ENCODE measurements at places on chromosomes 11 and 22. TPM values are rescaled to one million over a fixed set of nuclear protein-coding genes. Genes with fewer than 3 reads are reported as not detected.

DNA sequence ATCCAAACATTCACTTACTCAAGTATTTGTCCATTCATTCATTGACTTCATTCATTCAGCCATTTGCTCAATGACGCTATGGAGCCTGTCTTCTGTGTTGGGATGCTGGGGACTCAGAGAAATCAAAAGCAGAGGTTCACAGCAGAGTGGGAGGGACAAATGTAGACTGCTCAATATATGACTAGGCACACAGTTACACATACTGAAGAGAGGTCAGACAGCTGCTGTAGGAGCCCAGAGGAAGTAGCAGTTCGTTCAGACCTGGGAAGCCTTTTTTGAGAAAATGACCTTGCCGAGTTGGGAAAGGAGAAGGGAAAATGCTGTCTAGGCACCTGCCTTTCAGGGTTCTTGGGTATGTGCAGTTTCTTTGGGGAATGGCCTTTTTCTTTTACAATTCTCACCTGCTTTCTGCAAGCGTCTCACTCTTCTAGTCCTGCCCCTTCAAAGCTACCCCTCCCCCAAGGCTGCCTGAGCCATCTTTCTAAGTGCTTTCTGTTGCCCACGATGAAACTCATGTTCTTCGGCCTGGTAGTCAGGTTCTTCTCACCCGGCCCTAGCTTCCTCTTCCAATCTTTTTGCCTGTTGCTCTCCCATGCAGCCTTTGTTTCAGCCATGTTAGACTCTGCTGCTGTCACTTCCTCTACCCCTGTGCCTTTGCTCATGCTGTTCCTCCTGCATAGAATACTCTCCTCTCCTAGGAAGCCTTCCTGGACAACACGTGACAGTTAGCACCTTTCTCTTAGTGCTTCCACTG is 4.2 kb upstream of the UVRAG start:
- DNase-seq = no peak

GRCh38 chr22:43755452-43755851 is 56.7 kb downstream of the EFCAB6 start:
- no peak for DNase-seq

GRCh38 chr11:33001281-33001680 is 14.4 kb upstream of the DEPDC7 start:
- peak; percentile 38 for DNase-seq

GRCh38 chr11:10388101-10388500 is 67.0 kb upstream of the AMPD3 start:
- DNase-seq = no peak

DNA sequence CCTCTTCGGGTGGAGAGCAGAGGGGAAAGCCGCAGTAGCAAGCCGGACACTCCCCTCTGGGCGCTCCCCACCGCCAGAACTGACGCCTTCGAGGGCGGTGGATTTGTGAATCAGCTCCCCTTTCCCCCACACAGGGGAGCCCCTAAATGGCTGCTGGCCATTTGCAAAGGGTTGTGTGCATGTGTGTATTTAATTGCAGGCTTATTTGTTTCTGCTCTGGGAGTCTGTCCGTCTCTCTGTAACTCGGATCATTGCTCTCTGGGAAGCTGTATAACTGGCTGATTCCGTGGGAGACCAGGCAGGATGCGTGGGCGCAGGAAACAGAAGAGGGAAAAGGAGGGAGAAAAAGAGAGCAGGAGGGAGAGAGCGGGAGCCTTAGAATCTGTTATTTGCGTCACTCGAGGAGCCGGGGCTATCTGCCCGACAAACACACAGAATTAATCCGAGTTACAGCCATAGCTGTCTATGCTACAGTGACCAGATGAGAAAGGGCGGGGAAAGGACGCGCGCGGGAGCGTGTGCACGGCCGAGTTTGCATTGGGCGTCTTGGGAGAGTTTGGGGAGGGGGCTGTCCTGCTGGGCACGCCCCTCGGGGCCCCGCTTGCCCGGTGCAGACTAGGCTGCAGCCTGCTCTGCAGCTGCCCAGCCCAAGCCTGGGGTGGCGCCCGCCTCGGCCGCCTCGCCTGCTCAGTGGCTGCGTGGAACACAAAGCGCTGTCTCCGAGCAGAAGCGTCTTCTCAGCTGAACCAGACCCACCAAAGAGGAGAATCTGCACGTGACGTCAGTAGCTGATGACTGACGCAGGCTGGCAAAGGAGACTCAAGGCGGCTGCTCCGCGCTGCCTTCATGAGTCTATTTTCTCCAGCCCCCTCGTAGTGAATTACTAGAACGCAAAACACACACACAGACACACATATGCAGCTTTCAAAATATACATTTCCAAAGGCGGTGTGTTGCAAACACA is 105.3 kb upstream of the HSD17B12 start:
- peak; percentile 37 for DNase-seq

DNA sequence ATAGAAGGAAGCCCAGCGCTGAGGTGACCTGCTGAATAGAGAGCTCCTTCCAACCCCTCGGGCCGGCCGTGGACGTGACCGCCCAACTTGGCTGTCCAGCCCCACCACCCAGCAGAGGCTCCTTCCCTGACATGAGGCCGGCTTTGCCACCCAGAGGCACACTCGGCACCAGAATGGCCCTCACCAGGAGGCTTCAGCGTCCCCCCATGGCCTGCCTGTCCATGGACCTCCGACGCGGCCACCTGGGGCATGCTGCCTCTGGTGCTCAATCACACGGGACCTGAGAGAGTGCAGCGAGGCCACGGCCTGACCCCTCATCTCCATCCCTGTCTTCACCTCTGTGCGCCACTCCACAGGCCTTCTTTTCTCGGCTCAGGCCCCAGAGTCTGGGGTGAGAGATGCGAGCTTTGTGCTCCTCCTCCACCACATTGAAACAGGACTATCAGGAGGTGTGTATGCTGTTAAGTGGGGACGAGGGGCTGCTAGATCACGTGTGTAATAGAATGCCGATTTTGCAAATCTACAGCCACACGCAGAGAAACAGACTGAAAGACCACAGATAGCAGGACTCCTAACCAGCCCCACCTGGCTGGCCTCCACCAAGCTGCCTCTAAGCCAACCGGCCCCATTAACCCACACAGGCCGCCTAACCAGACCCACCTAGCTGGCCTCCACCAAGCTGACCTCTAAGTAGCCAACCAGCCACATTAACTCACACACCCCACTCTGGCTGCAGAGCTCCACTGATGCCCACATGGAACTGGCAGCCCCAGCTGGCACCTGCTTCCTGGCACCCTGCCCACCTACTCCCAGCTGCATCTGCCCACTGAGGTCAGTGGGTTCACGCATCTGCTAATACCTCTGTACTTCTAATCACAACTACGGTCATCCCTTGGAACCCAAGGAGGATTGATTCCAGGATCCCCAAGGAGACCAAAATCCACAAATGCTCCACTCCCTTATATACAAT is 20.7 kb downstream of the LINC01488 start:
- DNase-seq = no peak

DNA sequence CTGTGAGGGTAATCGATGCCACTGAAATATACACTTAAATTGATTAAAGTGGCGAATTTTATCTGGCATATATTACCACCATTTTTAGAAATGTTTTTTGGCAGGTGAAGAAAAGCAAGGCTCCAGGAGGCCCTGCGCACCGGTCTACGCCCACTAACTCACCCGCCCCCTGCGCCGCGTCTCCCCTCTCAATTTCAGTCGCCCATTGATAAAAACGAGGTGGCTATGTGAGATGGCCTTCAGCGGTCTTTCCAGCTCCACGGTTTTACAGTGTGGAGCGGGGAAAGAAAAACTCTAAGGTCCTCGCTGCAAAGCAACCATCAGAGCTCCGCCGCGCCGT is 602 bp upstream of the AQP11 start:
- no peak for DNase-seq

- DNase-seq = no peak
Measured at GRCh38 chr22:47384977-47385376, 622.5 kb downstream of the TBC1D22A start.

- DNase-seq = peak; percentile 63
Measured at GRCh38 chr11:72684236-72684912, 10.2 kb upstream of the PDE2A start.

GRCh38 chr11:92123540-92123939 is 101.1 kb upstream of the FAT3 start:
- peak; percentile 3 for DNase-seq

- peak; percentile 13 for DNase-seq
Measured at GRCh38 chr22:26806445-26807175, 149.2 kb downstream of the MIAT start.

- peak; percentile 90 for DNase-seq
Measured at GRCh38 chr11:12377824-12378593, 638 bp downstream of the PARVA start.

GRCh38 chr22:17949642-17950473 is 74.5 kb downstream of the MICAL3 start:
- peak; percentile 29 for DNase-seq

DNA sequence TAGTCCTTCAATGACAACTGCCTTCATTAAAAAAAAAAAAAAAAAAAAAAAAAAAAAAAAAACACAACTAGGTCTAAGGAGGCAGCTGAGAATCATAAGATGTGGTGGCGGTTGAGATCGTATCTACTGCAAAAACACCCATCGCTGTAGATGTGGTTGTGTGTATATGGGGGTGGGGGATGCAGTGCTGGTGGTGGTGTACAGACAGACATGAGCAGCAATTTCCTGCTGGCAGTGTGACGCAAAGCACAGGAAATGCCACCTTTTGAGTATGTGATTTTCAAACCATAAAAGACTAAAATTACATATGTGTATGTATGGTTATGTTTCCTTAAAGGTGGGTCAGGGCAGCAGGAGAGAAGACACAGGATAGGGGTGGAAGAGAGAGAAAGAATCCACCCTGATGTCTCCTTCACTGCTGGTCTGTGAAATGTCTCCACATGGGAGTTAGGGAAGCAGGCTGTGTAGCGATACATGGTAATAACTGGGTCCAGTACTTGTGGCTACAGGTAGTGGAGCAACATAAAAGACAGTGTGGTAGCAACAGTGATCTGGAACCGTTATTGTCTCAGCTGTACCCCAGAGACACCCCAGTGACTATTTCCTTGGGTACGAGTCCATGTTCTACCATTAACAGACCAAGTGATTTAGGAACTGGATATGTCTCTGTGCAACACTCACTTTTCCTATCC is 57.9 kb downstream of the SYTL2 start:
- no peak for DNase-seq

DNA sequence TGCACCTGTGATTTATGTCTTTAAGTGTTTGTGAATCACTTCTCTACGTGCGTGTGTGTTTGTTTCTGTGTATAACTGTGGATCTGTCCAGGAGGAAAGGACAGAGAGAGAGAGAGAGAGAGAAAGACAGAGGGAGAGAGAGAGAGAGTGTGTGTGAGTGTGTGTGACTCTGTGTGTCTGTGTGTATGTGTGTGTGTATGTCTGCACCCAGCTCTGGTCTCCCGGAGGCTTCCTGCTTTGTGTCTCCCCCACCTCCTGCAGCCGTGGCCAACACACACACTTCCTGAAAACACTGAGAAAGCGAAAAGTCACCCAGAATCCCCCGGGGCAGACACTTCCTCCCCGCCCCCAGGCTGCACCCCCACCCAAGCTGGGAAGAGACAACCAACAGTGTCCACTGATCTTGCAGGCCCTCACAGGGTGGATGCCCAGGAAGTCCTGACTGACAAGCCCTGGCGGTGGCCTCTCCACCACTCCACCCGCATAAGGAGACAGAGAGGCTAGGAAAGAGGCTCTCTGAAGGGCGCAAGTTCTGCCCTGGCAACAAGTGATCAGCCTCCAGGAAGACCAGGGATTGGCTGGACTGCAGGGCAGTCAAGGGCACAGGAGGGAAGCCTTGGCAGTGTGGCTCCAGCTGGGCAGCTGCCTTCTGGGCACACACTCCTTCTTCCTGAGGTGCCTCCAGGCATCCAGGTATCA is 30.0 kb downstream of the ARAP1 start:
- DNase-seq = peak; percentile 82

DNA sequence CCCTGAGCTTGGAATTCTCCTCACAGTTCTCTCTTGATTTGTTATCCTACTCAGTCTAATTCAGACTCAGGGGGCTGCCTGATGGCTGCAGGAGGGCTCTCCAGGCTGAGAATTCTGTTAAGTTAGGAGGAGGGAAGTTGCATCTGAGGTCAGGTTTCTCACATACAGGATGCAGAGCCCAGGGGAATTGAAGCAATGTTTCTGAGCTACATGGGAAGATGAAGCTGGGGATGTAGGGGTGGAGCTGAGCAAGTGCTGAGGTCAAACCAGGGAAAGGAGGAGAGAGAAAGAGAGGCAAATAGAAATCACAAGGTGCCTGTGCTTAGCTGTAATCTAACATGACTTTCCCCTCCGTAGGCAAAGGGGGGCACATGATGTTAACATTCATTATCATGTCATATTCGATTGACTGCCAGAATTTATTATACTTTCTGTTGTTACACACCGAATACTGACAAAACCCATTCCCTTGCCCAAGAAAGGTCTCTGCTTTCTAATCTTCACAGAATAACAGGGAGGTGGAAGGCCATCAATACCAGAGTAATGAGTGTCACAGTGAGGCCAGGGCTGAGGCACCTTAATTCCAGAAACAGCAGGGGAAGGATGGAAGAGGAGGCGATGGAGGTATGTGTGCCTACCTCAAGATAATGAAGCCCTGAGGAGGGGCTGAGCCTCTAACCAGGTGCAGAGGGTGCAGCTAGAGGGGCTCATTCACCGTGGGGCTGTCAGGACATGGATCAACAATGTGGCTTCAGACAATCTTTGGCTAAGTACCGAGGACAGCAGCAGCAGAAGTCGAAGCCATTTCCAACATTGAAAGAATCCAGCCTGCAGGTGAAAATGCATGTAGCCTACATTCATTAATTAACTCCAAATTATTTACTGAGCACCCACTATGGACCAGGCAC is 205.4 kb upstream of the SNX19 start:
- no peak for DNase-seq

- DNase-seq = no peak
Measured at GRCh38 chr22:39267974-39268373, 23.2 kb upstream of the PDGFB start.

DNA sequence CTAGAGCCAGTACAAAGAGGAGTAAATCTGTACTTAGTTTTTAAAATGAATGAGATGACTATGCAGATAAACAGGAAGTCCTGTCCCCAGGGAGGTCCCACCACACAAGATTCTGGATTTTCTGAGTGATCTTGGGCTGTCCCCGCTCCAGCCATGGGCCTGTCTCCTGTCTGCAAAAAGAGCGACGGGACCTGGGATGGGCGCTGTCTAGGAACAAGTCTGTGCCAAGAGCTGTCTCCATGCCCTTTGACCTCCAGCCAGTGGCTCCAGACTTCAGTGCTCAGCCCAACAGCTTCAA is 6.0 kb downstream of the CSNK1E start:
- no peak for DNase-seq

Gene PUS3
- 11.5 TPM for total RNA-seq

Gene OR8D1
- not detected for total RNA-seq

Gene MUC5AC
- total RNA-seq = not detected

Gene MN1
- 1.7 TPM for total RNA-seq

Gene SNX19
- 53.4 TPM for total RNA-seq

Gene RIMBP3C
- 0.20 TPM for total RNA-seq

Gene ARHGAP42
- total RNA-seq = 9.4 TPM

Gene CD3D
- not detected for total RNA-seq

Gene SCGB1C1
- not detected for total RNA-seq

Gene BTBD18
- not detected for total RNA-seq

Gene GRM5
- total RNA-seq = under 0.01 TPM

Gene GAB4
- not detected for total RNA-seq

Gene FIBIN
- total RNA-seq = not detected

Measured in RPMI7951 (cell line).